Neural progenitor cell (in vitro differentiated cells): ENCODE measurements at places on chromosomes 6 and 20. TPM values are rescaled to one million over a fixed set of nuclear protein-coding genes. Genes with fewer than 3 reads are reported as not detected.

MPC1 gene
- 9.4 and 13.2 TPM in 2 replicates for total RNA-seq

TBXT gene
- total RNA-seq = not detected in 2 replicates

KATNA1 gene
- total RNA-seq = 18.9 and 20.2 TPM in 2 replicates

TBX18 gene
- not detected in 2 replicates for total RNA-seq

GRCh38 chr20:23165964-23166363 lies 79.8 kb upstream of the CD93 start:
- DNase-seq = no peak

DNA sequence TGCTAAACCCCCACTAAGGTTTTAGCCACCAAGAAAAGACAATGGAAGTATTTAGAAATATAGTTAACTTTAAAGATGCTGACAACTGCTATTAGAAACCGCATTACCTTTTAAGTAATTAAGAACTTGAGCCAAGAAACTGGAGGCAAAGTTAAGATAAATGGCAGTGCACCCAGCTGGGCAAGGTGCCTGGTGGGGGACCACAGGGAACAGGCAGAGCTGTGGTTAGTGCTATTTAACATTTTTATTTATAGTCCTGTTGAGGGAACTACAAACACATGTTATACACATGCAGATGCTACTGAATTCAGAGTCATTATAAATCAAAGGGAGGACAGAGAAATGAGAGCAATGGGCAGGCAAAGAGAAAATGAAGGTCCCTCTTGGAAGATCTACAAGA lies 447.9 kb downstream of the TFAP2B start:
- DNase-seq = no peak
